ENCODE measurements at places on chromosomes 7 and 10.
A peak's percentile ranks its signal among the peaks of the same experiment; 100 is the strongest.

- DNase-seq = no peak
Observed at GRCh38 chr10:89295597-89295996, 6.2 kb upstream of the IFIT2 start.

DNA sequence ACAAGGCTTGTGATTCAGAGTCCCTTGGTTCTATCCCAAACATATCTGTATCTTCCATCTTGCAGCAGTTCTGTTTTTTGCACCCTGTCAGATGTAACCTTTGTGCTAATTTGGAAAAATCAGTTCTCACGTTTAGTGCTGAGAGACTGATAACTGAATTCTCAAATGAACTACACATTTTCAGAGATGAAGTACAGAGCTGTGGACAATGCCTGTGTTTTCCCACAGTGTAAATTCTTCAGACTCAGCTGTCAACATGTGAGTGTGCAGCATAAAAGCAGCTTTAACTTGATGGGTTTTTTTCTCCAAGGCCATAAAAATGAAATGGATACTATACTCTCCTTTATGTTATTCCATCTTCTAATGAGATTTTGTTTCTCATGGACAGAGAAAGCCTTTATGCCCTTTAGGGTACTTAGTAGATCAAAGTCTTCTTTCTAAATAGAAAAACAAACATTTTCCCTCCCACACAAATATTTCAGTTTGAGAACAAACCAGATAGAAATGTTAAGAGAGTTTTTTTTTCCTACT lies 150.9 kb downstream of the SEMA3A start:
- no peak for DNase-seq

- no peak for DNase-seq
Observed at GRCh38 chr7:127946847-127947246, 84.4 kb downstream of the LRRC4 start.

DNA sequence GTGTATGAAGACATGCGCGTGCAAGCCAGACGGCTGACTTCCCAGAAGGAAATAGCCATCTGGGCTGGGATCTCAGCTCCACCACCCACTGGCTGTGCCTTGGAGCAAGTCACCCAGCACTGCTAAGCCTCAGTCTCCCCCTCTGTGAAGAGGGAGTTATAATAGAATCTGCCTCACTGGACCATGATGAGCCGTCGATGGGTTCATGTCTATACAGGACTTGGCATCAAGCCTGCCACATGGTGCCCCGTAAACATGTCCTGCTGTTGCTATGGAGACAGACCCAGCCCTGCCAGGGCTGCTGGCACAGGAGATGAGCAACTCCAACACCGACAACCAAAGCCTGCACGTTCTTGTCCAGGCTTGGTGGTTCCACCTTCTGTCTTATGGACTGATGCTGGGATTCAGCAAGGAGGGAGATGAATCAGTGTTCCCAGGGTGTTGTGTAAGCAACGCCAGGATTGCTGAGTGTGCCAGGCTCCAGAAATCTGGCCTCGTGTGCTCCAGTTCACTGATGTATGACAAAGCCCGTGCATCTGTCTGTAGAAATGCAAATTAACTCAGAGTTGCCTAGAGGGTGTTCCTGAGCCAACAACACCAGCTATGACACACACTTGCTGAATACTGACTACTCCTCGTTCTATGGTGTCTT lies 5.6 kb downstream of the GPR15LG start:
- DNase-seq = peak; percentile 14

DNA sequence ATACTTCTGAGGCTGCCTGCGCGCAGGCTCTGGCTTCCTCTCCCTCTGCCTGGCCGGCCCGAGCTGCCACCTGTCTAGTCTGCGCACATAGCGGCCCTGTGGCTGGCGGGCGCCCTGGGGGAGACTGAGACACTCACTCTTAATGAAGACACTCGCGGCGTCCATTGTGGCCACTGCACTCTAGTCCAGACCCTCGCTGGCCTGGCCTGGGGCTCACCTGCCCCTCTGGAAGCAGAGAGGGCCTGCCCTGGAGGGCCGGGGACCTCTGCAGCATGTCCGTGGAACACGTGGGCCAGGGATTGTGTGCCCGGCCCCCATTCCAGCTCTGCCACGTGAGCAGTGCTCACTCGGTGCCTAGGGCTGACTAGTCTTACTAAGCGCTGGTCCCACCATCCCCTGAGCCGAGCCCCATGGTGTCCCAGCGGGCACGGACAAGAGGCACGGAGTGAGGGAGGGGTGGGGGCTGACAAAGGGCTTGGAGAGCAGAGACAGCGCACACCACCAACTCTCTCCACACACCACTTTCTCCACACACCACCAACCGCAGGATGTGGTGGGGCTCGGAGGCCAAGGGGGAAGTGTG lies 149.3 kb downstream of the ELFN1 start:
- no peak for DNase-seq

GRCh38 chr10:70510904-70511303 lies 32.3 kb downstream of the PALD1 start:
- DNase-seq = no peak

GRCh38 chr10:49070701-49071100 lies 44.6 kb downstream of the VSTM4 start:
- no peak for DNase-seq

DNA sequence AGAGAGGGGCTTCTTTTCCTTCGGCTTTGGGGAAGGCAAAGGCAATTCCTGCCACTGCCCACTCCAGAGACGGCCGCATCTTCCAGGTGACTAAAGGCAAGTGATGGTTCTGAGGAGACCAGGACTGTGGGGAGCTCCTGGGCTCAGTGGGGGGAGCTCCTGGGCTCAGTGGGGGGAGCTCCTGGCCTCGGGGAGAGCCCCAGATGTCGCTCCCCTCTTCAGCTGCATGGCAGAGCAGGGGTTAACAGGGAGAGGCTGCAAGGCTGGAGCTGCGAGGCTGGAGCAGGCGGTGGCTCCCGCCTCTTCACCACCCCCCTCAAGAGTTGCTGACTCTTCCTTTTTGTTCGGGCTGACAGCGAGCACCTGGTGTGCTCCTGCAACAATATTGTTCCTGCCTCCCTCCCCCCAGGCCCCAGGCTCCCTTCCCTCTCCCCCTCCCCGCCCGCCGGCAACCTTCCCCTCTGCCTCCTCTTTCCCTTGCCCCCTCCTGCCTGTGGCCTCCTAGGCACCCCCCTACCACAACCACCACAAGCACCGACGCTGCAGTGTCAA lies 56.3 kb upstream of the LBX1 start:
- DNase-seq = no peak

GRCh38 chr10:49007129-49007528 lies 67.5 kb upstream of the LRRC18 start:
- DNase-seq = no peak

GRCh38 chr10:58266826-58267712 lies 625 bp downstream of the IPMK start:
- peak; percentile 59 for DNase-seq

GRCh38 chr7:34343667-34344066 lies 314.4 kb upstream of the NPSR1 start:
- DNase-seq = no peak

- DNase-seq = no peak
Observed at GRCh38 chr7:99791667-99792369, 7.8 kb upstream of the CYP3A4 start.

- DNase-seq = no peak
Observed at GRCh38 chr7:121504482-121504881, 108.4 kb upstream of the FAM3C start.

- DNase-seq = no peak
Observed at GRCh38 chr10:102791754-102792395, 45.3 kb downstream of the CYP17A1 start.

- DNase-seq = no peak
Observed at GRCh38 chr7:157125376-157126223, 13.1 kb upstream of the UBE3C start.

- no peak for DNase-seq
Observed at GRCh38 chr10:86411852-86412560, 45.4 kb upstream of the GRID1 start.

DNA sequence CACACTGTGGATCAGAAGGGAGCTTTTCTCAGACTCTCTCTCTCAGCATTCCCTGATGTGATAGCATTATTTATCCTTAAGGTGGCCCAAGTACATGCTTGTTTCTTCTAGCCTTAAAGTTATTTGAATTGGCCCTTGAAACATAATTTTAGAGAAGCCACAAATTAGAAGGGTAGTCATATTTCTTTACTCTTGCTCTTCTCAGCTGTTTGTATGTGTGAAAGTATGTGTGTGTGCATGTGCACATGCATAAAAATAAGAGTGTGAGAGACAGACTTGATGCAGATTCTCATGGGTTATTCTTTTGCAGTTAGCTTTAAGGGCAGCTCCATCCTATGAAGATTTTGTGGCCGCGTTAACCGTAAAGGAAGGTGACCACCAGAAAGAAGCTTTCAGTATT lies 50.1 kb downstream of the PLEKHA8 start:
- DNase-seq = no peak

DNA sequence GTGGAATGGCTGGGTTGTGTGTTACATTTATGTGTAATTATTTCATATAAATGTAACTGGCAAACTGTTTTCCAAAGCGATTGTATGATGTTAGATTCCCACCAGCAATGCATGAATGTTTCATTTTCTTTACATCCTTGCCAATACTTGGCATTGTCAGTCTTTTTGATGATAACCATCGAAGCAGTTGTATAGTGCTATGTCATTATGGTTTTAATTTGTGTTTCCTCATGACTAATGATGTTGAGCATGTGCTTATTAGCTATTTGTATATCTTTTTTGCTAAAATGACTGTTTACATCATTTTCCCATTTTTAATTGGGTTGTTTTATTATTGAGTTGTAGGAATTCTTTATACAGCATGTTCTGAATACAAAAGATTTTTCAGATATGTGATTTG lies 22.3 kb downstream of the AHCYL2 start:
- DNase-seq = no peak

DNA sequence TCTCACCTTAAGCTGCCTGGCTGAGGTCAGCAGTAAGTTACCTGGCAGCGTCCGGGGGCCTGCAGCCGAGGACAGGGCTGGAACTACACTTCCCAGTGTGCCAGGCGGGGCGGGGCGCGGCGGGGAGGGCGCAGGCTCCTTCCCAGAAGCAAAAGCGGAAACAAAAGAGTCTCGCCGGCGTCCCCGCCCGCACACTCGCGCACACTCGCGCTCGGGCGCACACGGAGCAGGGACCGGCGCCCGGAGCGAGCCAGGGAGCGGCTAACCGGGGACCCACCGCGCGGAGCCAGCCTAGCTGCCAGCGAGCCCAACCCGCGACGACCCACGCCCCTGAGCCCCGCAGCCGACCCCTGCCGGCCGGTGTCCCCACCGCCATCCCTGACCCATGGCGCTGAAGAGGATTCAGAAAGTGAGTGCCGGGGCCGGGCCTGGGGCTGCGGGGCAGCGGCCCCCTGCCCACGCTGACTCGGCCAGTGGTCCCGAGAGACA lies at the start of gene UBE2D1:
Gene UBE2D1, plus strand, starts transcription at position 190 of the 489 bp plus-strand sequence. Its CDS starts 196 bp downstream, at position 386.
- DNase-seq = peak; percentile 24

GRCh38 chr10:74377476-74377875 lies 226.5 kb downstream of the ADK start:
- DNase-seq = no peak

GRCh38 chr10:127978481-127978880 lies 71.6 kb downstream of the PTPRE start:
- DNase-seq = no peak

GRCh38 chr7:28036696-28037095 lies 143.9 kb downstream of the JAZF1 start:
- no peak for DNase-seq

DNA sequence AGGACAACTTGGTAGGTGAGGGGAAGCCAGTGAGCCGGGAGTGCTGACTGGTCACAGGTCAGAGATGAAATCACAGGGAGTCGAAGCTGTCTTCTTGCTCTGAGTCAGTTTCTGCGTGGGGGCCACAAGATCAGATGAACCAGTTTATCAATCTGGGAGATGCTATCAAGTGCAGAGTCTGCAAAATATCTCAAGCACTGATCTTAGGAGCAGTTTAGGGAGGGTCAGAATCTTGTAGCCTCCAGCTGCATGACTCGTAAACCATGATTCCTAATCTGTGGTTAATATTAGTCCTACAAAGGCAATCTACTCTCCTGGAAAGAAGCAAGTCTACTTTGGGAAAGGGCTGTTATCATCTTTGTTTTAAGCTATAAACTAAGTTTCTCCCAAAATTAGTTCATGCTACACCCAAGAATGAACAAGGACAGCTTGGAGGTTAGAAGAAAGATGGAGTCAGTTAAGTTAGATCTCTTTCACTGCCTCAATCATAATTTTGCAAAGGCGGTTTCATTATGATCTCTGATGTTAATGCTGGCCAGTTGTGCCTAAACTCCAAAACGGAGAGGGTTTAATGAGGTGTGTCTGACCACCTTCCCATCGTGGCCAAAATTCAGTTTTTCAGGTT lies 8.4 kb upstream of the LMOD2 start:
- no peak for DNase-seq

- peak; percentile 85 for DNase-seq
Observed at GRCh38 chr7:27677912-27678612, 15.4 kb upstream of the HIBADH start.

- no peak for DNase-seq
Observed at GRCh38 chr7:33351709-33352108, 222.3 kb downstream of the BBS9 start.

DNA sequence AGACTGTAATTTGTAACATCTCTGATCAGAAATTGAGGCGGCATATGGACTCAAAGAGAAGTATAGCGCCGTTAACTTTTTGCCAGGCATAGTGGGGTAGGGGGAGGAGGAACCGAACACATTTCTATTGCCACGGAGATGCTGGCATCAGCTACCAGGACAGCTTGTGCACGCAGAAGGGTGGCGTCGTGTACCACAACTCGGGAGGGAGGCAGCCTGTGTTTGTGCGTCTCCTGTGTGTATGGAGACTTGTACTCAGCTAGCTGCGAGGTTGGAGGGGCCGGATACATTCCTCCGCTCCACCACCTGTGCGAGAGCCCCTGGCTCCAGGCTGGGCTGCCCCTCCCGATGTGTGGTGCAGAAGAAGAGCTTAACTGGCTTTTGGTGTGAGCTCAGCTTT lies 634.8 kb downstream of the TYW1 start:
- DNase-seq = no peak

DNA sequence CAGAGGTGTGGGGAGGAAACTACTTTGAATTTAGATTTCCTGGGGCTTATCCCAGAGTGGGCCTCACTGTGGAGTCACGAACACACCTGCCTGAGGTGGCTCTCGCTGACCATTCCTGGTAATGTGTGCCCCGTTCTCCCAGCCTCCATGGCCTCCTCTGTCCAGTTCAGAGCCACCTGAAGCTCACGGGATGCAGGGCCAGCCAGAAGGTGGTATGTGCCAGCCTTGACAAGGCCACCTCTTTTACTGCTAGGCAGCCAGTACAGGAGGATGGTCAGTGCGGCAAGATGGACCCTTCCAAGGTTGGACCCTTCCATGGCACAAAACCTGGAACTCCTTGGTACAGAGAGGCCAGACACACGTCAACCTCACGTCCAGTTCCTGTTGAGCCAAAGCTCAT lies 210.3 kb downstream of the DNAJB6 start:
- no peak for DNase-seq

- no peak for DNase-seq
Observed at GRCh38 chr10:69630651-69631400, 779 bp downstream of the FAM241B start.

DNA sequence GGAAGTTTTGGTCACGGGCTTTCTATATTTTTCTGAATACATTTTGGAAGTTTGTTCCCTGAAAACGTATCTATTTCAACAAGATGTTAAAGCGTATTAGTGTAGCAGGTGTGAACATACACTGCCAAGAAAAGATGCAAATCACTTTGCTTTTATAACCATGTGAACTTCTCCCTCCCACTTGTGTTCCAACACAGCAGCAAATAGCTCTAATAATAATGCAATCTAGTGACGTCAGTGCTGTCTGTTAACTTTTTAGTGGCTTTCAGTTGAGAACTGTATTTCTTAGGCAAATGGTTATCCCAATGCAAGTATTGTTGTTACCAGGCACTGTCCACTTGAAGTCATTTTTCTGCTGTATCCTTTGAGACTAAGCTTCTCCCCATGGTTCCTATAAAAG lies 188.4 kb upstream of the IGFBP3 start:
- no peak for DNase-seq

- no peak for DNase-seq
Observed at GRCh38 chr7:155356323-155357105, 58.8 kb downstream of the INSIG1 start.

All from fibroblast of the conjunctiva (primary cell).